Panc1 (cell line): ENCODE measurements at places on chromosomes 12 and 14.
A peak's percentile ranks its signal among the peaks of the same experiment; 100 is the strongest.

DNA sequence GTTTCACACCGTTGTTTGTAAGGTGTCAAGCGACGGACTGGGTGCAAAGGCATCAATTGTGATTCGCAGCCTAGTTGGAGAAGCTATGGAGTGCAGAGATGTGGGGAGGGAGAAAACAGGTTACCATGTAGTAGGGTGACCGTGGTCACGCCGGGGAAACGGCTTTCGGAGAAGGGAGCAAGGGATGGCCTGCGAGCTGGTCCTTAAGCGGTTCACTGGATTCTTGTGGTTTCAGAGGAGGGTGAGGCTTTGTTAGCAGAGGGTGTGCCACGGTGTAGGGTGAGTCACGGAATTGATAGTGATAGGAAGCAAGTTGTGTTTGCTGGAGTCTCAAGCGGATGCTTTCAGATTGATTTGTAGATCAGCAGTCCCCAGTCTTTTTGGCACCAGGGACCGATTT lies 2.3 kb downstream of the PIWIL1 start:
- no peaks in the 10 kb centered on the region for H3K36me3 ChIP-seq
- no peak for DNase-seq
- no peaks in the 10 kb centered on the region for H3K27me3 ChIP-seq
- H3K27ac ChIP-seq, result no peak overlapping the region

DNA sequence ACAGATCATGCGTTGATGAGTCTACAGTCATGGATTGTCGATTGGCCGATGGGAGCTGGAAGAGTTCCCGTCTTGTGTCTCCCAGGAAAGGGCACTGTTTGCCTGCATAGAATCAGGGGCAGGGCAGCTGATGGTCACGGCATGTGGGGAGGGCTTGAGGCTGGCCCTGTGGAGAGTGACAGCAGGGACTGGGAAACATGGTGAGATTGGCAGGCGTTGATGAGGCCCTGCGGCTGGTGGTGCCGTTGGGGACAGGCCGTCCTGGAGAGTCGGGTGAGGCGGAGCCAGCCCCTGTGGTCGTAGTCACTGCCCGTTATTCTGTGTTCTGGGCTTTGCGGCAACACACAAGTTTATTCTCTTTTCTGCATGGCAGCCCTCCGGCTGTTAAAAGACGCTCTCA lies 52.9 kb downstream of the TECPR2 start:
- no peak for DNase-seq
- H3K27me3 ChIP-seq, result no peaks in the 10 kb centered on the region
- no peaks in the 10 kb centered on the region for H3K36me3 ChIP-seq
- no peaks in the 10 kb centered on the region for H3K4me1 ChIP-seq
- no peak overlapping the region for H3K27ac ChIP-seq

DNA sequence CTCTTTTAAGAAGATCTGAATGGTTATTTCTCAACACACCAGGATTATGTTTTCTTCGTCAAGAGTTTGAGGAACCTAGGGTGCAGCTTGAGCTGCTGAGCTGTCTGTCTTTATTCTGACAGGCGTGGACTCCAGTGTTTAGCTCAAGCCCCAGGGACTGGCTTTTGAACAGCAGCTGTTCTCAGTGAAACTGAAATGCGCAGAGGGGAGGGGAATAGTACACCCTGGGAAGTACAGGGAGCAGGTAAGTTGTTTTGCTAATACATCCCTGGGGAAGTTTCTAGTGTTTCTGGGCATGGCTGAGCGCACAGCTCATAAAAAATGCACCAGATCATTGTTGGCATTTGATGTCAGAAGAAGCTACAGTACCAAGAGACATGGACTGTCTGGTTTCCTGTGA lies 659.8 kb downstream of the DIO2 start:
- no peaks in the 10 kb centered on the region for H3K27me3 ChIP-seq
- H3K36me3 ChIP-seq, result no peaks in the 10 kb centered on the region
- H3K4me3 ChIP-seq, result no peak overlapping the region
- no peak overlapping the region for H3K27ac ChIP-seq
- DNase-seq, result no peak

- H3K36me3 ChIP-seq, result no peaks in the 10 kb centered on the region
- no peaks in the 10 kb centered on the region for H3K27me3 ChIP-seq
- no peak overlapping the region for H3K27ac ChIP-seq
- H3K4me1 ChIP-seq, result no peaks in the 10 kb centered on the region
- no peak for DNase-seq
These were observed 263.0 kb upstream of the G2E3 start for GRCh38 chr14:30295980-30296379.

- H3K4me3 ChIP-seq, result no peak overlapping the region
- no peaks in the 10 kb centered on the region for H3K36me3 ChIP-seq
- no peak for DNase-seq
- no peaks in the 10 kb centered on the region for H3K27me3 ChIP-seq
- no peaks in the 10 kb centered on the region for H3K4me1 ChIP-seq
- no peak overlapping the region for H3K27ac ChIP-seq
These were observed 115.6 kb upstream of the PKP2 start for GRCh38 chr12:33012226-33012625.

- H3K4me3 ChIP-seq, result no peak overlapping the region
- H3K27me3 ChIP-seq, result no peaks in the 10 kb centered on the region
- DNase-seq, result peak; percentile 36
- H3K4me1 ChIP-seq, result no peaks in the 10 kb centered on the region
- no peak overlapping the region for H3K27ac ChIP-seq
These were observed 69.4 kb upstream of the EVL start for GRCh38 chr14:99995700-99996356.

- no peak overlapping the region for H3K4me3 ChIP-seq
- H3K27me3 ChIP-seq, result no peaks in the 10 kb centered on the region
- H3K4me1 ChIP-seq, result no peaks in the 10 kb centered on the region; the same call in 1 of the 2 replicates
- H3K36me3 ChIP-seq, result no peaks in the 10 kb centered on the region
- H3K27ac ChIP-seq, result no peak overlapping the region
- DNase-seq, result no peak
These were observed 8.5 kb downstream of the VASH1 start for GRCh38 chr14:76769636-76770292.
